Right lung (tissue), 10 donors: ENCODE measurements at places on chromosomes 16 and 17.

GRCh38 chr17:47649972-47650524 is 329 bp downstream of the KPNB1 start:
- no peak for DNase-seq

GRCh38 chr17:19332371-19333131 is 30.0 kb downstream of the B9D1 start:
- DNase-seq, result no peak

DNA sequence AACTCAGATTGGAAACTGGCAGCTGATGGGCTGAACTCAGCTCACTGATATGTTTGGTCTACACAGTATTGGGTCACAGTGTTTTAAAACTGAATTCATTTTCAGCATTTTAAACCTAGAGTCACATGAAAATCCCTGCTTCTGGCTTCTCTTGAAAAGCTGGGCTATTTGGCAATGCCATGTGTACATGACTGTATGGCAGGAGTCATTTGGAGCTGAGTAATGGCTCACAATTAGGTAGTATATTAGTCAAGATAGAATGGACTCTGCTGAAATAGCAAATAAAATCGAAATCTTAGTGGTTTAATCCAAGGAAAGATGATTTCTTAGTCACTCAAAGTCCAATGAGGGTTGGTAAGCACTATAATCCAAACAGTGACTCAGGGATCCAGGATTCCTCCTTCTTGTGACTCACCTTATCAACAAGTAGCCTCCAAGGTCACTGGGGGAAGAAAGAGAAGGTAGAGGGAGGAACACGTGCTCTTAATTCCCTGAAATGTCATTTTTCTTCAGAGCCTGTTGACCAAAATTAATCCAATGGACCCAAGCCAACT is 13.9 kb upstream of the PMP22 start:
- DNase-seq, result no peak

DNA sequence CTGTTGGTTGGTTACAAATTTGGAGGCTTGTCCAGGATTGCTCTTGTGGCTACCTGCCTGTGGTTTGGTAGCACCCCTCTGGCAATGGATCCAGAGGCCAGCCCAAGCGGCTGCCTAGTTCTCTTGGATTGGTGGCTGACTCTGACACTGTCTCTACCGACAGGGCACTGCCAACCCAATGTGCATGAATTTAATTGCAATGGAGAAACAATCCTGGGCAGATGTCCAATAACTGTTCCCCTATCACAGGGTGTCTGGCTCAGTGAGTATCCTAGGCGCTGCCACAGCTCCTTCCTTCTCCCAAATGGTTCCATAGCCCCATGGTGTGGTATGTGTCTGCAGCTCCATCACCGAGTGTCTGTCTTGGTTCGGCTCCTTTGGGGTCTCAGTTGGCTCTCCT is 19.5 kb downstream of the N4BP1 start:
- no peak for DNase-seq

GRCh38 chr17:62668091-62668804 is 40.8 kb downstream of the MRC2 start:
- DNase-seq, result no peak

GRCh38 chr17:43169561-43170139 is 1.4 kb upstream of the NBR1 start:
- no peak for DNase-seq
